ENCODE measurements at places on chromosomes 13 and 19.

- DNase-seq: no peak
Measured at GRCh38 chr13:47639738-47640447, 361.2 kb downstream of the SUCLA2 start.

DNA sequence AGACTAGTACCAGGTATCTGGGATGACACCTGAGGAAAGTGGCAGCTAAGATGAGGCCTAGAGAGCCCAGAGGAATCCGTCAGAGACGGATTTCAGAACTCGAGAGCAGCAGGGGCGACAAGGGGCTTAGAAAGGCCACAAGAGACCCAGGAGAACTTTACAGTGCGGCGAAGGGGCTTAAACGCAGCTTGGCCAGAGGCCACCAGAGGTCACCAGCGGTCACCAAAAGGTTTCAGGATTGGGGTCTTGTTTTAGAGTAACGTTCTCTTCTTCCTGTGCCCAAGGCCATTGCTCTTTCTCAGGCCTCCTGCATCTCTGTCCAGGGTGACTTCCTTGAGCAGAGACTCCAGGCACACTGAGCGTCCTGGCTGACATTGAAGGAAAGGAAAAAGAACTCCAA lies 2.2 kb downstream of the ZSCAN22 start:
- no peak for DNase-seq

- peak; percentile 83 for DNase-seq
Measured at GRCh38 chr19:41218615-41219507, at the start of gene AXL. TSS of gene AXL (plus strand) at chr19:41219223. CDS start at chr19:41219393, 170 bp downstream.

GRCh38 chr19:6055013-6055795 lies 55.1 kb downstream of the RFX2 start:
- DNase-seq: no peak

GRCh38 chr19:51090471-51090870 lies 7.8 kb upstream of the KLK14 start:
- DNase-seq: peak; percentile 5

DNA sequence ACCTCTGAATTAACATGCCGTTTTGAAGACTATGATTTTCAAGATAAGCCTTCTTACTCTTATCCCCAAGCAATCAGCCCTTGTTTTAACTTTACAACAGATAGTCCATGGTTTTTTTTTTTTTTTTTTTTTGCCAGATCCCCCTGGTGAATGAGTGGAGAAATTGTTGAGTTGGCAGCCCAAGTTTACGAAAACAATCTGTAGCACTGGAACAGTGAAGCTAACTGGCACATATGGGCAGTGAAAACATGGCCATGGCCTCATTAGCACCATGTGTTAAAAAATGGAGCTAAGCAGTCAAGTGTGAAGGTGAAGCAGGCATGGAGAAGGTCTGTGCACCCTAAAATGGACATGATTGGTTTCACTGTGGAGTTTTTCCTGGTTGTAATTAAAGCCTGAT lies 812.1 kb upstream of the MIR17HG start:
- no peak for DNase-seq

DNA sequence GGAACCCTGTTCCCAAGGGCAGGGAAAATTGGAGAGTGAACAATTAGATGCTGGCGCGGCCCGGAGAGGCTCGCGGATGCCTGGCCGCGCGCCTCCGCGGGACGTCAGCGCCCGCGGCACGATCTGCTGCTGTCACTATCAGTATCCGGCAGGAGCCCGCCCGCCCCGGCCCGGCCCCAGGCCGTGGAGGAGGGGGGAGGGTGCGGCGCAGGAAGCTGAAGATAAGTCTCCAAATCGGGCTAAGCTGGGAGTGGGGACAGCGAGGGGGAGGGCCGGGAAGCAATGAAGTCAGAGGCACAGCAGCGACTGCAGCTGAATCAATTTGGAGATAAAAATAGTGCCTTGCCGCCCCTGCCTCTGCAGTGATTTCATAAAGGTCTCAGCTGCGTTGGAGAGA lies 441.5 kb upstream of the KLF12 start:
- DNase-seq: peak; percentile 79

DNA sequence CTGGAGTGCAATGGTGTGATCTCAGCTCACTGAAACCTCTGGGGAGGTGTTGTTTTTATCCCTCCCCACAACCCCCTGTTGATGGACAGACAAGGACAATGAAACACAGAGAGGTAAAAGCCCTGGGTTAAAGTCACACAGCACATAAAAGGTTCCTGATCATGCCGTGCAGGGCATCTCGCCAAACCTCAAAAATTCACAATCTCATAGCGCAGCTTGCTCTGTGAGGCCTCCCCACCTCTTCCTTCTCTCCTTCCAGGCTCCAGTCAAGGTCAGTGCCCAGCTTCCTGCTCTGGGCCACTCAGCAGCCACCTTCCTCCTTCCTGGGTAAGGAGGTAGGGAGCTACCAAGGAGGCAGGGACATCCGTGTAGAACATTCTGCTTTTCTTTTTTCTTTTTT lies 2.3 kb downstream of the FUT2 start:
- peak; percentile 83 for DNase-seq

DNA sequence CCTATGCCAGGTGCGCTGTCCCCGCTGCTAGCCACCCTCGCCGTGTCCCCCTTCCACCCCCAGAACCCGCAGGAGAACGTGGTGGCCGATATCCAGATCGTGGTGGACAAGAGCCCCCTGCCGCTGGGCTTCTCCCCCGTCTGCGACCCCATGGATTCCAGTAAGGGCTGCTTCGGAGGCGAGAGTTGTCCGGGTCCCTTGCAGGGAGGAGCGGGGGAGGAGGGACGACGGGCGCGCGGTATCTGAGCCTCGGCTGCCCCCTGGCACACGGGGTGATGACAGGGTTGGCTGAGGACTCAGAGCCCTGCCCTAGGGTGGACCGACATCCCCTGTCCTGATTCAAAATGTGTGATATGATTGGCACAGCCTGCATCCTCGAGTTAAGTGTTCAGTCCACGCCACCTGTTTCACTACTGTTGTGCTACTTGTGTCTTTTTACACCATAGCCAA lies 653 bp downstream of the MVB12A start:
- peak; percentile 14 for DNase-seq

- DNase-seq: no peak
Measured at GRCh38 chr19:9936326-9937000, at the start of gene OLFM2. TSS of gene OLFM2 (minus strand) at chr19:9936515. CDS start at chr19:9936366, 149 bp downstream.

- DNase-seq: no peak
Measured at GRCh38 chr19:16363852-16364230, 39.2 kb downstream of the KLF2 start.

DNA sequence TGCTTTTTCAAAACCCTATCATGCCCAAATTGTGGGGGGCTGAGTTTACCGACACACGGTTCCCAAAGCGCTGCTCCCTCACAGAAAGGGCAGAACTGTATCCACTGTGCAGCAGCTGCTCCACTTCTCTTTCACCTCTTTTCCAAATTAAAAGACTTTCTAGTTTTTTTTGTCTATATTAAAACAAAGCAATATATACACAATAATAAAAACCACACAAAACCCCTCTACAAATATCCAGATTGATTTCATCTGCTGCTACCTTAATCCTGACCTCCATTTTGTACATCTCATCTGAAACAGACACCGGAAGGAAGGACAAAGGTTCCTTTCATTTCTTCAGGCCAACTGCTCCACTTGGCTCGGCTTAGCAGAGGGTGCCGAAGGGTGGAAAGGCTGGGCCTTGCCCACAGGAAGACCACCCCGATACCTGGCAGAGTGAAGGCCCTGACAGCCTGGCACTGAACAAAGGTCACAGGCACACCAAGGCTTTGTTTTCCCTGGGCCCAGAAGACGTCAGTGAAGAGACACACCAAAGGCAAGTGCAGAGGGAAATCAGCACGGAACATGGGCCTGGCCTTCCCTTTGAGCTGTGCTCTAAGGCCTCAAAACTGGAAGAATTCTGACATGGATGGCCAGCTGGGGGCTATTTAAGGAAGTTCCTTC lies 71.6 kb downstream of the LATS2 start:
- no peak for DNase-seq

Data from fibroblast of skin of right biceps (primary cell).